NCI-H748 treated with DMSO at 0.1 percent for 48 hours (cell line): ENCODE measurements at places on chromosomes 4 and X.

DNA sequence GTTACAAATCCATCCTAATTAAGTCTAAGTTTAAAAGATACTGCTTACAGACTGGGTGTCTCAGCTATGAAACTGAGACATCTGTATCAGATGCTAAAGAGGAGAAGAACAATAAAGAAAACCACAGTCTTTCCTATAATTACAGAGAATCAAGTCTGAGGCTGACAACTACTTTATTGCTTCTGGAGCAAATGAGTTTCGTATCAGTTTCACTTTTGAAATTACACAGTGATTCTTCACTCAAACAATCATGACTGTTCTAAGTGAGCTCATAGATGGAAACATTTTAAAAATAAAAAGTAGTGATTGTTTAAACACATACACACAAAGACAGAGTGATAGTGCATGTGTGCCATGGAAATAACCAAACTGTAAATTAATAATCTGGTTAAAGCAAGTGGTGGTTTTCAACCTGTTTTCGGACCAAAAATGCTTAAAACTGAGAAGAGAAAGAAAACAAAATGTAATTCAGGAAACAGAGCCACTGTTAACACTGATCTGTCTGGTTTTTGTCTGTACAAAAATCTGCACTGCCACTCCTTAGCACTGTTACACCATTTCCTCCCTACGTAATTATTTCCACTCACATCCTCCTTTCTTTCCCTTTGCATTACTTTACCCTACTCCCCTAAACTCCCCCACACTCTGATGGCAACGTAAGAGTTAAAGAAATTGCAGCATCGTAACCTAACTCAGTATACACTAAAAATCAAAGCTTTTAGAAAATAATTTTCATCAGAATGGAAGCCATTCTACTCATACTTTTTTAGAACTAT is 12.5 kb downstream of the RFC1 start:
- DNase-seq = no peak

DNA sequence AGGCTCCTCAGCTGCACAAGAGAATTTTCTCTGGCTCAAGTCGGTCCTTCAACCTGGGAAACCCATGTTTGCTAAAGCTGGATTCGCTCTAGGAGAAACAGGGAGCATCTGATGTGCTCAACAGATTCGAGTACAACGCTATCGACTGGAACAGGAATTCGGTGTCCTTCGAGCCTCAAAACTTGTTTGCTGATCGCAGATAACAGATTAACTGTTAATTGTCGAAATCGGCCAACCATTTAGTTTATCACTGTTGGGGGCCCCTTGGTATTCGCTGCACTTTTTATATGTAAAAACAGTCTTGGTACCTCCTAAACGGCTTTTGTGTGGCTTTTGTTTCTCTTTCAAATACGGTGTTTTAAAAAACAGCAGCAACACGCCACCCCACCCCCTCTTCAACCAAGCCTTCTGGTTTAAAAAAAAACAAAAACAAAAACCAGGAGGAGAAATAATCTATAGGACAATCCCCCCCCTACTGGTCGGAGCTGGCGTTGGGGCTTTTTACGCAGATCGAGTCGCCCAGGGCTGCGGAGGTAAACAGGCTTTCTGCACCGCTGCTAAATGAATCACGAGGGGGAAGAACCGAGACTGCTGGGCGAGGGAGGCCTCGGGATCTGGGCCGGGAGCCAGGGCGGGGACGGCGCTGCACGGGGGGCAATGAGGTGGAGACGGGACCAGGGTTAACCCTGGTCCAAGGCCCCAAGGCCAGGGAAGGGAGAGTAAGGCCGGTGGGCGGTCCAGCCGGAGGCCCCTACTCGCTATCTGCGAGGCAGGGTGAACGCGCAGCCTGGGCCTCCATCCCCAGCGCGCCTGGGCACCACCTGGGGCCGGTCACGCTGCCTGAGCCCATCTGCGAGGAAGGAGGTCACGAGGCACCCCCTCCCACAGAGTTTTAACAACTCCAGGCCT is 71.7 kb upstream of the BCOR start:
- DNase-seq = peak; percentile 61

GRCh38 chr4:184854673-184855072 is 28.9 kb upstream of the ACSL1 start:
- no peak for DNase-seq

DNA sequence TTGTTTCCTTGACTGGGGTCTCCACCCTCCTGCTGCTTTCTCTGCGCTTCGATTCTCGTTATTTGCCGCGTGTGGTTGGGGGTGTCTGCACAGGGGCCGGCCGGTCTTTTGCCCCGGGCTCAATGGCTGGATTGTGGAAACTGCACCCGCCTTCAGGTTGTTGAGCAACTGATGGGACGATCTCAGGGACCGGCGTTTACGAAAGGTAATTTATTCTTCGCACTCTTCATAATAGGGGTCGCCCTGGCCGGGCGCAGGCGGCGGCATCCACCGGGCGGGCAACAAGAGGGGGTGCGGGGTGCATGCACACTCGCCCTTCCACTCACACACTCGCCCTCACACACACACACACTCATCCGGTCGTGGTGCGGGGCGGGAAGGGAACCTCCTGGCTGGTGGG is 1.4 kb downstream of the ADGRL3 start:
- no peak for DNase-seq

GRCh38 chr4:134117392-134118183 is 84.0 kb downstream of the PABPC4L start:
- DNase-seq = no peak
